SW 1271 (cell line): ENCODE measurements at places on chromosomes 16 and 17.
A peak's percentile ranks its signal among the peaks of the same experiment; 100 is the strongest.

- DNase-seq = peak; percentile 66
Observed at GRCh38 chr17:45225051-45225700, 3.5 kb downstream of the FMNL1 start.

DNA sequence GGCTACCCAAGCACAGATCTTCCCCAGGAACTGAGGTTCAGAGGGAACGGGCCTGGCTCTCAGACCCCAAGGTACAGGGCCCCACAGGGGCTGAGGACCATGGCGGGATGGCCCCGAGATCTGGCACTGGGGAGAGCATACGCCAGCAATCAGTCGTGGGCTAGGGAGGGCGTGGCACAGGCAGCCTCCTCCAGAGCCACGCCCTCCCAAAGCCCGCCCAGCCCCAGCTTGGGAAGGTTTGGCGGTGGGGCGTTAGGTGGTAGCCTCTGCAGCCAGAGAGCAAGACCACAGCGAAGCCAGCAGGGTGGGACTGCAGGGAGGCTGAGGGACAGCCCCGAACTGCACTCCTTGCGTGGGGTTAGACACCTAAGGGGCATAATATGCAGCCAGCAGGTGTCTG lies 11.6 kb downstream of the WNT9B start:
- no peak for DNase-seq

- DNase-seq = peak; percentile 16
Observed at GRCh38 chr17:28204751-28205150, 114.2 kb upstream of the TMEM97 start.

- DNase-seq = no peak
Observed at GRCh38 chr16:89555780-89556179, 4.7 kb upstream of the RPL13 start.

- no peak for DNase-seq
Observed at GRCh38 chr16:57815987-57816745, 13.9 kb upstream of the KIFC3 start.

DNA sequence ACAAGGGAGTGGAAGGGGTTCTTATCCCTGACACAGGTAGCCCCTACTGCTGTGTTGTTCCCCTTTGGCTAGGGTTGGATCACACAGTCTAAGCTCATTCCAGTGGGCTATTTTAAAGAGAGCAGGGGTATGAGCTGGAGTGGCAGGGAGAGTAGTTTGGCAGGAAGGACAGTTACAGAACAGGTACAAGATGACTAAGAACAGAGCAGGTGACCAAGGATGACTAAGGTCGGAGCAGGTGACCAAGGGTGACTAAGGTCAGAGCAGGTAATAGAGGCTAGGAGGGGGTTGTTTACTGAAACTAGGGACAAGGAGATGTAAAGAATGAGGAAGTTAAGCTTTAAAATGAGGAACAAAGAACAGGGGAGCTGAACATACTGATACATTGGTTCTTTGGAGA lies 58.8 kb downstream of the UTP18 start:
- DNase-seq = no peak

- DNase-seq = peak; percentile 28
Observed at GRCh38 chr16:87465306-87465705, 27.5 kb downstream of the ZCCHC14 start.

GRCh38 chr16:7957151-7957550 lies 624.5 kb downstream of the RBFOX1 start:
- DNase-seq = no peak

GRCh38 chr17:64129515-64129764 lies 504 bp downstream of the ERN1 start:
- DNase-seq = no peak

- no peak for DNase-seq
Observed at GRCh38 chr17:1087381-1088241, 90.7 kb downstream of the TIMM22 start.

- no peak for DNase-seq
Observed at GRCh38 chr16:51573191-51573590, 422.1 kb upstream of the SALL1 start.
